ENCODE measurements at places on chromosomes 3 and 15. TPM values are rescaled to one million over a fixed set of nuclear protein-coding genes. Genes with fewer than 3 reads are reported as not detected.

Gene SPTSSB
- not detected for total RNA-seq

Gene UBE3A
- total RNA-seq, result 39.8 TPM

Gene SIDT1
- not detected for total RNA-seq

Gene CD276
- total RNA-seq, result 62.2 TPM

Gene LMCD1
- 13.7 TPM for total RNA-seq

Gene MAGEL2
- total RNA-seq, result 0.27 TPM

Gene NPAP1
- total RNA-seq, result not detected

Gene PROS1
- total RNA-seq, result 10.9 TPM

Gene GANC
- total RNA-seq, result 16.1 TPM

Gene CCDC174
- 7.7 TPM for total RNA-seq

Gene ATP13A5
- 0.04 TPM for total RNA-seq

Gene GPR156
- 0.66 TPM for total RNA-seq

Gene CATSPER2
- not detected for total RNA-seq

Gene PPP2R3A
- total RNA-seq, result 7.5 TPM

Gene PBRM1
- total RNA-seq, result 17.3 TPM

Gene ARL14
- 1.4 TPM for total RNA-seq

Gene CTXN2
- total RNA-seq, result not detected

Gene LDHAL6B
- not detected for total RNA-seq

Gene PRRT3
- 3.4 TPM for total RNA-seq

Gene CPN2
- not detected for total RNA-seq

Gene STRIT1
- not detected for total RNA-seq

Gene CDHR4
- not detected for total RNA-seq

Gene SLC27A2
- total RNA-seq, result not detected

Gene PCLAF
- total RNA-seq, result 274 TPM

Gene WDR93
- not detected for total RNA-seq

Gene DZIP1L
- 6.3 TPM for total RNA-seq

Gene CHRFAM7A
- total RNA-seq, result 0.90 TPM

Gene TLR9
- not detected for total RNA-seq

Gene TRPM7
- total RNA-seq, result 26.4 TPM

Gene COX5A
- total RNA-seq, result 163 TPM

Gene RHCG
- not detected for total RNA-seq

Gene UBE2E1
- 62.5 TPM for total RNA-seq
